ENCODE measurements at places on chromosomes 12 and 14.

DNA sequence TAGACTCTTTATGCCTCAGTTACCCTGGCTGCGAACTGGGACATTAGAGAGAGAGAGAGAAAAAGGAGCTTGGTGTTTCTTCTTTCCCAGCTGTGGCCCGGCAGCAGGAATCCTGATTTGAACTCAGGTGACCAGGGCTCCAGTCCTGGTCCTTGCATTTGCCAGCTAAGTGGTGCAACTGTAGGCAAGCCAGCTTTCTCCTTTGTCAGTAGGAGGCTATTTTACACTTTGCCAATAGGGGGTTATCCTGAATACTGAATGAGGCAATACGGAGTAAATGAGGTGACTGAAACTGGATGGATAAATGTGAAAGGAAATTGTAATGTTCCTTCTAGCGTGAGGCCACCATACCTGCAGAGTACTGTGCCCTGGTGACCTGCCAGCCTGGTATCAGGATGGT lies 27.8 kb downstream of the KCNA5 start:
- DNase-seq, result no peak

DNA sequence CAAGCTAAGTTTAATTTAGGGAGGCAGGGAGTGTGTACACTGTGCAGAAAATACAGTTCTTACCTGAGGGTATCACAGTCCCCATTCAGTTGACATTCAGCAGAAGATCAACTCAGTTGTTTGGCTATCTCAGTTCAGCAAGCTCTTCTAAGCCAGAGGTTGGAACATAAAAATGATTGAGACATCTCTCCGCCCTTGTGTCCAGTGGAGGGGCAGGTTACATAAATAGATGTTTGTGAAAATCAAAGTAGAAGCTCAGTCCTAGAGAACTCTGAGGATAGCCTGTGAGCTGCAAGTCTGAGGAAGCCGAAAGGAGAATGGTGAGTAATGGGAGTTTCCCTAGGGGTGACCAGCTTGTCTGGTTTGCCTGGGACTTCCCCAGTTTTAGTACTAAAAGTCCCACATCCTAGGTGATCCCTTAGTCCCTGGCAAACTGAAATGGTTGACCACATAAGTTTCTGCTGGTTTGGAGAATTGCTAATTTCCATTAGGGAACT lies 251.4 kb upstream of the ATP2B1 start:
- no peak for DNase-seq

DNA sequence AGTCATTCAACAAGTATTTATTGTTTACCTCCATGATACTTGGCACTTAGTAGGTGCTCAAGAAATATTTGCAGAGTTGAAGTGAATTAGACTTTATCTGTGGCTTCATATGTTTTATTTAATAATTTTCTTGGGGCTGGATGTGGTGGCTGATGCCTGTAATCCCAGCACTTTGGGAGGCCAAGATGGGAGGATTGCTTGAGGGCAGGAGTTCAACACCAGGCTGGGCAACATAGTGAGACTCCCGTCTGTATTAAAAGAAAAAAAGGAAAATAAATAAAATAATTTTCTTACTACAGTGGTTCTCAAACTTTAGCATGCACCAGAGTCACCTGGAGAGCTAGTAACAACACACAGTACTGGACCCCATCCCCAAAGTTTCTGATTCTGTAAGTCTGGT lies 905 bp downstream of the ADCK1 start:
- DNase-seq, result no peak

GRCh38 chr12:53061404-53062010 lies 11.6 kb downstream of the TNS2 start:
- peak; percentile 61 for DNase-seq

DNA sequence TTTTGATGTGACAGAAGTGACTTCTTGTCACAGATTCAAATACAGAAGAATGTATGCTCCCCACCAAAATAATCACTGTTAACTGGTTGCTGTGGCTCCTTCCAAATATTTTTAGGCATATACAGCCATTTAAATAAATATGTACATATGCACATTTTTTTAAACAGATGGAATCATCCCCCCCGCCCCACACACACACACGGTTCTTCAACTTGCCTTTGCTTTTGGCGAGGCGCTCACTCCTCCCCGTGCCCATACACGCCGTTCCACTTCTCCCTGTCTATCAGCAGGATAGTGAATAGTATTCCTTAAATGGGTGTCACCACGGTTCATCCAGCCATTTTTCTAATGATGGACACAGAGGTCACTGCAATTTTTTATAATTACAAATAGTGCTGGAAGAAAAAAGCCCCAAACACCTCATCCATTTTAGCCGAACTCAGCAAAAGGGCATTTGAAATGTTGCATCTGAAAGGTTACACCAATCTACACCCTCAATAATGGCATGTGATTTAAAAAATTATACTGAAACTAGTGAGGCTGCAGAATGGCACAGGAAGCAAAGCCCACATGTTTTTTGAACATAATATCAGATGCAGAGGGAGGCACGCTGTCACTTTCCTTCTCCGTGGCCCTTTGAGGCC lies 39.2 kb upstream of the MEG3 start:
- no peak for DNase-seq

- peak; percentile 3 for DNase-seq
Measured at GRCh38 chr12:109764776-109765445, 51.3 kb downstream of the FAM222A start.

- DNase-seq, result no peak
Measured at GRCh38 chr12:122363782-122364181, 58.7 kb downstream of the CLIP1 start.

DNA sequence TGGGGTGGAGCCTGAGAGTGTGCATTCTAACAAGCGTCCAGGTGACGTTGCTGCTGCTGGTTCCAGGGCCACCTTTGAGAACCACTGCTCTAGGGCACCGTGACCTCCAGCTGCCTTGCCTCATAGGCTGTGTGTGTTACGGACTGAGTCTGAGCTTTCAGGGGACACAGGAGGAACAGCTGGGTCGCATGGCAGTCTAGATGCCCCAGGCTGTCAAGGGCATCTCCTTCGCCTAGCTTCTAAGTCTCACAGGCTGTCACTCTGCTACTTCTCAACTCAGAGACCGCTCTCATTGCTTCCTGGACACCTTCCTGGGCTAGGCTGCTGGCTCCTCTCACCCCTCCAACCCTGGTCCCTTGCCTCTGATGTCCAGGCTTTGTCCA lies 965 bp downstream of the KRT73 start:
- no peak for DNase-seq

- DNase-seq, result no peak
Measured at GRCh38 chr14:68509188-68509983, 283.5 kb downstream of the ZFP36L1 start.

DNA sequence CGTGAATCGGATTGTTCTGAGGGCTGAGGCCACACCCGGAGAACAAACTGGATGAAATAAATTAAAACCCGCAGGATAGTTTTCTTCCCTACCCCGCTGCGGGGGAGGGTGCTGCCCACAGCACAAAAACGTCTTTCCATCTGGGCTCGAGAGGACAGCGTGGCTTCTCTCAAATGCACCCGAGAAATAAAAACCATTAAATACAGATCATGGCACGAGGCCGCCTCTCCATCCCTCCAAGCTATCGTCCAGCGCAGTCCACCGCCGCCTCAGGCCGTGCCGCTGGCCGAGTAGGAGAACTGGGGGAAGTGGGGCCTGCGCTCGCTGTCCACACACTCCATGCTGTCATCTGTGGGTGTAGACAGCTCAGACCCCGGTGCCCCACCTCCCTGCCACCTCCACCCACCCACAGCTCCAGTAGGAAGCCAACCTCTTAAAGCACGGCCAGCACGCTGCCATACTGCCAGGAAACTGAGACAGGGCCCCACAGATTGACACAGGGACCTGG lies 17.2 kb downstream of the SIVA1 start:
- no peak for DNase-seq

DNA sequence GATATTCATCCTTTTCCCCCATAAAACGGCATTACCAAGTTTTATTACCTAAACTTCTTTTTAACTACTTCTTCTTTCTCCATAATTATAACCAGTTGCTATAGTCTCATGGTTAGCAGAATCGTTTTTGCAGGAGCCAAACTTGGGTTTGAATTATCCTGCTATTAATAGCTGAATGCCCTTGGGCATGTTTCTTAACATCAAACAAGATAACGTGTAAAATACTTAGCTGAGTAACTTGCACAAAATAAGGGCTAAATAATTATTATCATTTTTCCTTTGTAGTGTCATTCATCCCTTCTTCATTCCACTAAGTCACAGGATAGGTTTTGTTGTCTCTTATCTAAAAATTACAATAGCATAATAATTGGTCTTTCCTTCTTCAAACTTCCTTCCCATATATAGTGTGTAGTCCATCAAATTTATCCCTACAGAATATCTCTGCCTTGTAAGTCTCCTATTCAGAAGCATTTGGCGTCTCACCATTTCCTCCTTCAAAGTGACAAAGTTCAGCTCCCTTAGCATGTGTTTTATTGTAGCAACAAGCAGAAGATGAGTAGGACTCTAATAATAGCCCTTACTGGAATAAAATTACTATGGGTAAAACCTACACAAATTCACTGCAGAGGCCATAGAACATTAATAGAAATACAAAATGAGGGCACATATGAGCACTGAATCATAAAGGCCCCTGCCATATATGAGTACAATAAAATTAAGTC lies 63.8 kb downstream of the FAR2 start:
- DNase-seq, result no peak

DNA sequence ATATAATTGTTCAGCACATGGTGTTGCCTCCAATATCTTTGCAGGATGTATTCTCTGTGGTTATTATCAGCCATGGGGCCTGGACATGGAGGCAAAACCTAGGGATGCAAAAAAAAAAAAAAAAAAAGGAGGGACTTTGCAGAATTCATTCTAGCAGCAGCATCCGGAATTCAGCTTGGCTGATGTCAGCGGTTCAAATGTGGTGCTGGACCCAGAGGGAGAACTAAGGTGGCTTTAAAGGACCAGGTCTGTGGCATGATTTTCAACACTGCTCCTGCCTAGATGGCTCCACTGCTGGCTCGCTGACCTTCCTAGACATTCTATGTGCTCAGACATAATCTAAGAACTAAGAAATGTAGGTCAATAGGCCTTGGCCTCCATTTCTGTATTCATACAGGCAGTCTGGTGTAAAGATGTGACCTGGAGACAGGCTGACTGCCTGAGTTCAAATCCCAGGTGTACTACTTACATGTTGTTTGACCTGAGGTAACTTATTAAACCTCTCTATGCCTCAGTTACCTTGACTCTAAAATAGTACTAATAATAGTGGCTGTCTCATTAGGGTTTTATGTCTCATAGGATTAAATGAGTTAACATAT lies 108.6 kb downstream of the PPM1A start:
- DNase-seq, result peak; percentile 43

- no peak for DNase-seq
Measured at GRCh38 chr14:36925094-36925493, 247.3 kb downstream of the SLC25A21 start.

DNA sequence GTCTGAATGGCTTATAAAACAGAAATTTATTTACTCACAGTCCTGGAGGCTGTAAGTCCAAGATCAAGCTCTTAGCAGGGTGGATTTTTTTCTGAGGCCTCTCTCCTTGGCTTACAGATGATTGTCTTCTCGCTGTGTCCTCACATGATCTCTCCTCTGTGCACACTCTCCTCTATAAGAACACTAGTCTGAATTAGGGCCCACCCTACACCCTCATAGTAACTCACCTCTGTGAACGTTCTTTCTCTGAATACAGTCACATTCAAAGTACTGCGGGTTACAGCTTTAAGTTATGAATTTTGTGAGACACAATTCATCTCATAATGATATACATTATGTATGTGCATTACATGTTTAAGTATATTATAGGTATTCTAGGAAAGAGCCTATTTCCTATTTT lies 135.7 kb upstream of the ATXN7L3B start:
- no peak for DNase-seq

GRCh38 chr14:21356511-21356910 lies 27.3 kb downstream of the SUPT16H start:
- no peak for DNase-seq

DNA sequence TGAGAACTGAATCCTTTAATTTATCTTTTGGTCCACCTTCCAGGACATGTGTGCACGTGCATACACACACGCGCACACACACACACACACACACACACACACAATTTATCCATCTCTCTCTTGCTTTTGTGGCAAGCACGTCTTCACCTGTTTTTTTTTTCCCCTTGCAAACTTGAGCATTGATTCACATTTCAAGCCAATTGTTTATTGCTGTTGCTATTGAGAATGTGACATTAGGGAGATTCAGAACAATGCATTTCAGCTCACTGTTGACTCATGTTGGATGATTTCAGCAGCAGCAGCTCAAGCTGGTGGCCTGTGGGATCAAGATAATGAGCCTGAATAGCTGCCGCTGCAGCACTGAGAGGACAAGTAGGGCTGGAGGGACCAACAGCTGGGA lies 128.9 kb downstream of the SNAPC1 start:
- no peak for DNase-seq

DNA sequence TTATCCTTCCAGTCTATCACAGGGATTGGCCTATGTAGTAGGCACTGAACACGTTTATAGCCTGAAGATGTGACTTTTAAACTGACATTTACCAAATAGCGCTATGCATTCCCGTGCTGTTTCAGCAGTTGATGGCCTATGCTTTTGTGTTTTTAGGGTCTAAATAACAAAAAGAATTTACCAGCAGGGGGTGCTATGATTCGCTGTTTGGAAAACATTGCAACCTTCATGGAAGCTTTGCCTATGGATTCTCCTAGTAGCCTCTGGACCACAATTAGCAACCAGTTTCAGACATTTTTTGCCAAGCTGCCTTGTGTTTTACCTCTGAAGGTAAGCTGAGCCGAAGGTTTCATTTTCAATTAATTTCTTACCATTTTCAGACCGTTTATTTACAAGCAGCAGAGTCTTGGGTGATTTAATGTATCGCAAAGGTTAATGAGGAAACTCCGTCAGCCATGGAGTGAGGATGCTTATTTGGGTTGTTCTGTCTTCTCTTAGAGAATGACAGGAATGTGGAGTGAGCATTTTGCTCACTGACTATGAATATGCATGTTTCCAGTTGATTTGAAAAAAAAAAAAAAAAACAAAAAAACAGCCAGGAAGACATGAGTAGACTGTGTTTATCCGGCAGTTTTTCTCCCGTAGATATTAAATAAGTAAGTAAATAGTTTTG lies 133.1 kb downstream of the PRIMA1 start:
- peak; percentile 30 for DNase-seq

GRCh38 chr12:110351119-110351518 lies 52.4 kb downstream of the ANAPC7 start:
- DNase-seq, result no peak

DNA sequence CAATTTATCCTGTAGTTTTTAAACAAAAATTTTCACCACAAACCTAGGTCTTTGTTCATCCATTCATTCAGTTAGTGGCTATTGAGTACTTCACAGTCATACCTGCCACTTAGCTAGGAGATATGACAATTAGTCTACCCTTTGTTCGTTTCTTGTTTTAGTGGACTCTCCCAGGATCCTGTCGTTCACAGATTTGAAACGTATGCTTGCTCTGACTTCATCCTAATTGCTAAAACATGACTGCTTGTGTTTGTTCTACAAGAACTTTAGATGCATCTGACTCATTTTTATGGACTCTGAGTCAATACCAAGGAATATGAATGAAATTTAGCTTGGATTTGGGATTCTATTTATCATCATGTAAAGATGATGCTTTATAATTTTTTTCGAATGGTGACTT lies 69.5 kb downstream of the TBC1D30 start:
- no peak for DNase-seq
